ENCODE measurements at places on chromosomes 16 and 17. TPM values are rescaled to one million over a fixed set of nuclear protein-coding genes. Genes with fewer than 3 reads are reported as not detected.

The NME2 gene
- total RNA-seq = 1,287 TPM

The CHD9NB gene
- 1.2 TPM for total RNA-seq

The ST6GALNAC1 gene
- not detected for total RNA-seq

The HSPB9 gene
- not detected for total RNA-seq

The C1QTNF8 gene
- total RNA-seq = 0.27 TPM

The OR3A3 gene
- not detected for total RNA-seq
